Effector CD8-positive, alpha-beta T cell (primary cell): ENCODE measurements at places on chromosomes 1 and 21.

DNA sequence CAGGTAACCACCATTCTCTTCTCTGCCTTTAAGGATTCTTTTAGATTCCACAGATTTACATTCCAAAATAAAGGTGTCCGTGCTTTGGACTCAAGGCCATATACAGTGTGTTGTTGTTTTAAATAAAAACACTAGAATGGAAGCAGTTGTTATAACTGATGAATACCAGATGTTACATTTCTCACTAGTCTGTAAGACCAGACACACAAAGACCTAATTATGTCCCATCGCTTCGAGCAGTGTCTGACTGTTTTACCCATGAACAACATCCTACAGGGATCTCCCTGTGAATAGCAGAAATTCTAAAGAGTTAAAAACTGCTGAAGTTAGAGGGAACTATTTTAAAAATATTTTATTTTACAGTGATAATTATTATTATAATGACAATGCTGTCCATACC lies 574.7 kb upstream of the ZP4 start:
- no peak for DNase-seq

GRCh38 chr1:20586953-20587660 lies 1.8 kb upstream of the CDA start:
- no peak for DNase-seq

DNA sequence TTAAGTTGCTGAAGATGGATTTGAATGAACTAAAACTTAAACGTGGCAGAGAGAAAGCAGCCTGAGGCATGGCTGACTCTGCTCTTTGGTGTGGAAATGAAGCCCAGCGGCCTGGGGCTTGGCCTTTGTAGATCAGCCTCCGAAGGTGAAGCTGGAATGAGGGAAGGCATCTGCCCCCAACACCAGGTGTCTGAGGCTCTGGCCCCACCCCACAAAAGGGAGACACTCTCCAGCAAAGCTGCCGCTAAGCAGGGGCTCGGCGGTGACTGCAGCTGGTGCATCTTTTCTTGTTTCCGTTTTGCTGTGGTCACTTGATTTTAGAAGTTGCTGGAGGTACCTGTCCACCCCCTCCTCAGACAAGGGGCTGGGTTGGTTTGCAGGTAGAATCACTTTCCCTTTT lies 38.2 kb upstream of the NID1 start:
- no peak for DNase-seq

- DNase-seq = no peak
These were observed 30.1 kb downstream of the NTPCR start for GRCh38 chr1:232980355-232980978.

GRCh38 chr1:116448785-116449385 lies 75.8 kb downstream of the ATP1A1 start:
- no peak for DNase-seq

GRCh38 chr1:12159816-12160215 lies 7.0 kb upstream of the TNFRSF1B start:
- DNase-seq = no peak

DNA sequence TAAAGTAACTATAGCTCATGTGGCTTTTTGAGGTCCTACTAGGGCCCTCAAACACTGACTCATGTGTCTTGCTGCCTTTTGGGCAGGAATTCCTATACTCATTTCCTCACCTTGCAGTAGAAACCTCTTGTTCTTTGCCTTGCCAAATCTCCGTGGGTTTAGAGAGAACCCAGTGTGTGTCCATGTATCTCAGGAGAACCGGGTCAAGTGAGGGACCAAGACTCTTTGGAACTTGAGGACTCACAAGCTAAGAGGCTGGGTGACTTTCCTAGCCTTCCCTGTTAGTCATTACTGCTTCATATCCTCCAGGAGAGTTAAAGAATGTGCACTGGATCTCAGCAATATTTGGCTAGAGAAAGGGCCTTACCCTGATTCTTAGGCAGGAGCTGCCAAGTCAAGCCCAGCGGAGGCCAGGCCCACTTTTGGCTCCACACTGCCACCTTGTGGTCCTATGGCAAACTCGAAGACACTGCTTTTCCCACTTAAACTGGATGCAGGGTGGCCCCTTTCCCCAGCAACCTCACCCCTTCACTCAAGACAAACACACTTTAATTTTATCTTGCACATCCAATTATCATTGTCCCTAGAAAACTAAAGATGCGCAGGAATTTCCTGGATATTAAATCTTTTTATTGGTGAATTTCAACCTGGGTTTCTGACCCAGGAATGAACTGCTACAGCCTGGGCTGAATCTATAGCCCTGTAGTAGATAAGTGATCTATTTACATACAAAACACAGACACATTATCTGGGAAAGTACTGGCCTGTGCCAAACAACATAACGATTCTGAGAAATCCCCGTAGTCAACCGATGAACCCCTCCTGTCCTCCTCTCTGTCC lies 10.6 kb downstream of the AVPR1B start:
- peak; percentile 60 for DNase-seq

DNA sequence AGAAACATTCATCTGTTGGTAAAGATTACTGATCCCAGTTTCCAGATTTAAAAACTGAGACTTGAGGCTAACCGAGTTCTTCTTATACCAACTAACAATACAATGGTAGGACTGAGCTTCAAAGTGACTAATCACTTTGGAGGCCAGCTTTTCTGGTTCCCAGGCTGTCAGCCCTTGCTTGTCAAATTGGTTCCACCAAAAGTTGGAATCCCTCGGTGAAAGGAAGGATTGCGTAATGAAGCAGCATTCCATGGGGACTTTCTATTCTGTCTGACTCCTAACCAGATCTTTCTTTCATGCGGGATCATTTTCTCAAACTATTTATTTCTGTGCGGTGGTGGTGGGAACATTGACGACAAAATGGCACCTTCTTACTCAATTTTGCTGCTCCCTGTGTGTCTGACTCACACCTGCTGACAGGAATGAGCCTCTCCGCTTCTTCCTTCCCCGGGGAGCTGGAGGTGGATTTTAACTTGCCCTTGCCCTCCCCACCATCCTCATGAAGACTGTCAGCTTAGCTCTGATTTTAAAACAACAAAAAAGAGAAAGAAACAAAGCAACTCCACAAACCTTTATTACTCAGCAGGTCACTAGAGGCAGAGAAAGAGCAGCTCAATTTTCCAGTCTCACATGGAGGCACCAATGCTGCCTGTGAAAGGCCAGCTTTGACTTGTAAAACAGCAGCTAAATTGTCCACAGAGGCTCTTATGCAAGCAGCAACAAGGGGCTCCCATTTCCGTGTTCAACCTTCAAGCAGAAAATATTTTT lies 32.9 kb upstream of the RASAL2 start:
- DNase-seq = no peak

GRCh38 chr1:45968941-45969666 lies 163.3 kb downstream of the PIK3R3 start:
- no peak for DNase-seq

- no peak for DNase-seq
These were observed 874.4 kb downstream of the KCNT2 start for GRCh38 chr1:195733826-195734225.

DNA sequence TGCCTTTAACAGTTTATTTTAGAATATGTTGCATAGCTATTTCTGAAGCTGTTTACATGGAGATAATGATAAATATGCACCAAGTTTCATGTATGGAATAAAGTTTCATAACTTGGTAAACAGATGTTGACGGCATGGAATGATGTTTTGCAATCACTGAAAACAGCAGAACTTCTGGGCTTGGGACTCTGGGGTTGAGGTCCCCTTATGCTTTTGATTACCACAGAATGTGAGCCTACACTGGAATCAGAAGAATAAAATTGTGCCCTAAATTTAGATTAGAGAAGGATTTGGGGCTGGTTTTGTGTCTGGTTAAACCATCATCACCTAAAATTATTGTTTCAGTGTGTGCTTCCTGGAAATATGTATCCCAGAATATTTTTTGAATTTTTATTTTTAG lies 11.1 kb downstream of the KRTAP24-1 start:
- DNase-seq = no peak

- DNase-seq = no peak
These were observed 27.0 kb upstream of the ST6GALNAC5 start for GRCh38 chr1:76840278-76840677.

GRCh38 chr1:45134461-45134873 lies 71.9 kb downstream of the ZSWIM5 start:
- no peak for DNase-seq

DNA sequence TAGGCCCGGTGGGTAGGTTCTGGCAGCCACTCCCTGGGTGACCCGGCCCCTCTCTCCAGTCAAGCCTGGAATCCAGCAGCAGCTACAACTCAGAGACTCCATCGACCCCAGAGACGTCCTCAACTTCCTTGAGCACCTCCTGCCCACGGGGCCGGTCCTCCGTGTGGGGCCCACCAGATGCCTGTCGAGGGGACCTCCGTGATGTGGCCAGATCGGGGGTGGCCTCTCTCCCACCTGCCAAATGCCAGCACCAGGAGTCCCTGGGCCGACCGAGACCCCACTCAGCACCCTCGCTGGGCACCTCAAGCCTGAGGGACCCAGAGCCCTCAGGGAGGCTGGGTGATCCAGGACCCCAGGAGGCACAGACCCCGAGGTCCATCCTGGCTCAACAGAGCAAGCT lies 2.7 kb downstream of the MIIP start:
- no peak for DNase-seq

DNA sequence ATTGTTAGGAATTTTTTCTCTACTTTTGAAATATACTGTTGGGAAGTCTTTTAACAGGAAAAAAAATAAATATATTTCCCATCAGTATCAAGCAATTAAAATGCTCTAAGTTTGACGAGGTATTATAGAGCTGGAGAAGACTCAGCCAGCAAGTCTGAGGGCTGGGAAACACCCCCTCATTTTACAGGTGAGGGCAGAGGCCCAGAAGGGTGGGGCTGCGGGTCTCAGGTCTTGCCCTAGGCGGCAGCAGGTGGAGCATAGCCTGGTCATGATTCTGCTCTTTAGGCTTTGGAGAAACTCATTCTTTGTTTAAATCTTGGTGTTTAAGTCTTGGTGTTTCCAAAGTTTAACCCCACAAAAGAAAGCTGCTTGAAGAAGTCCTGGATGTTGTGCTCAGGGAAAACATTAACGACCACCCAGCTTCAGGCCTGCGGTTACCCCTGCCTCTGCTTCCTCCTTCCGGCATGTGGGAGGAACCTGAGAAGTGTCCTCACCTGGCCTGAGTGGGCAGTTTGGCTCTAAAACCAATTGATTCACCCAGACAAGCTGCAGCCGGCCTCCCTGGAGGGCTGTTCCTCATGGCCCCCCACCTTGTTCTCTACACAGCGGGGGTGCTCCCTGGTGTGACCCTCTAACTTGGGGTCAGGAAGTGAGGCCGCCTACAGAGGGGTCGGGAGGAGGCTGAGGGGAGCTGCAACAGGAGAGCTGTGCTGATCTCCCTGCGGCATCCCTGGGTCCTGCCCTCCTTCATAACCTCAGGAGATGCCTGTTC lies 41.7 kb downstream of the OLFML2B start:
- DNase-seq = no peak

GRCh38 chr1:36885540-36886357 lies 148.6 kb downstream of the GRIK3 start:
- DNase-seq = no peak

GRCh38 chr1:175204330-175204729 lies 11.8 kb upstream of the KIAA0040 start:
- DNase-seq = no peak

DNA sequence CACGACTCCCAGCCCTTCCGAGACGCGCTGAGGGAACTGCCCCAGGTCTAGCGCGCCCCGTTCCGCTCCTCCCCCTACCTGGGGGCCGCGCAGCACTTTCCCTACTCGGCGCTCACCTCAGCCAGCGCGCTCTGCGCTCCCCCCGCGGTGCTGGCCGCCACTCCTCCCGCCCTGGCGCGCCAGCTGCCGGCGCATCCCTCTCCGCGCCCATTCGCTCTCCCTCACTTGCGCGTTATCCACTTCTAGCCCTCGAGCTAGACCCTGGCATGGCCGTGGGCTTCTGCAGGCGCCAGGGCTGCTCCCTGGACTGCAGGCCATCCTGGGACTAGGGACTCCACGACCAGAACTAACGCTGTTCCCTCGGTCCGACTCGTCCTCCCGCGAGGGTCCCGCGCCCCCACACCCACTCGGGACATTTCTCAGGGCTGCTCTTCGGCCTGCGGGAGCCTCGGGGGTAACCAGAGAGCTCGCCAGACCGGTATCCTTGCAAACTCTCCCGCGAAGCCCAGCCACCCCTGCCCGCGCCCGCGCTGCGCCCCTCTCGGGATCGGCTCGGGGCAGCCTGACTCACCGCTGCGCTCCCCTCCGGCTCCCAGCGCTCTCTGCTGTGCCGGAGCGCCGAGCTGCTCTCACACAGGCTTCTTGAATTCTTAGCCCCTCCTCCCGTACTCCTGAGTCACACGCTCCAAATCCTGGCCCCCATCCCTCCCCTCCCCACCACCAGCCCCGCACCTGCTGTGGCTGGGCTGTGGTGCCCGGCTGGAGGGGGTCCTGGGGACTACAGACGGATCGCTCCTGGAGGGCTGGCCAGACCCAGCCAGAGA lies at the start of gene NGF:
TSS of gene NGF (minus strand) at position 617 of the 824 bp plus-strand sequence. CDS start 51,454 bp downstream, outside the sequence.
- DNase-seq = no peak

GRCh38 chr1:59500950-59501742 lies 204.3 kb downstream of the FGGY start:
- no peak for DNase-seq

- no peak for DNase-seq
These were observed 33.0 kb downstream of the SETD4 start for GRCh38 chr21:36027347-36027746.

GRCh38 chr1:72063364-72064044 lies 218.8 kb downstream of the NEGR1 start:
- no peak for DNase-seq

- no peak for DNase-seq
These were observed 31.5 kb downstream of the PRKAA2 start for GRCh38 chr1:56676571-56677035.

- no peak for DNase-seq
These were observed 34.4 kb downstream of the MRPL39 start for GRCh38 chr21:25572861-25573310.

GRCh38 chr1:164591858-164592257 lies 32.9 kb downstream of the PBX1 start:
- DNase-seq = no peak

GRCh38 chr1:10835822-10836421 lies 39.5 kb upstream of the CASZ1 start:
- no peak for DNase-seq

- DNase-seq = peak; percentile 31
These were observed at the start of gene PFKL for GRCh38 chr21:44299458-44300261. Gene PFKL, plus strand, starts transcription at chr21:44300053. Its CDS starts 53 bp downstream, at chr21:44300106.

- DNase-seq = no peak
These were observed 20.5 kb upstream of the PRDM15 start for GRCh38 chr21:41899426-41900202.

DNA sequence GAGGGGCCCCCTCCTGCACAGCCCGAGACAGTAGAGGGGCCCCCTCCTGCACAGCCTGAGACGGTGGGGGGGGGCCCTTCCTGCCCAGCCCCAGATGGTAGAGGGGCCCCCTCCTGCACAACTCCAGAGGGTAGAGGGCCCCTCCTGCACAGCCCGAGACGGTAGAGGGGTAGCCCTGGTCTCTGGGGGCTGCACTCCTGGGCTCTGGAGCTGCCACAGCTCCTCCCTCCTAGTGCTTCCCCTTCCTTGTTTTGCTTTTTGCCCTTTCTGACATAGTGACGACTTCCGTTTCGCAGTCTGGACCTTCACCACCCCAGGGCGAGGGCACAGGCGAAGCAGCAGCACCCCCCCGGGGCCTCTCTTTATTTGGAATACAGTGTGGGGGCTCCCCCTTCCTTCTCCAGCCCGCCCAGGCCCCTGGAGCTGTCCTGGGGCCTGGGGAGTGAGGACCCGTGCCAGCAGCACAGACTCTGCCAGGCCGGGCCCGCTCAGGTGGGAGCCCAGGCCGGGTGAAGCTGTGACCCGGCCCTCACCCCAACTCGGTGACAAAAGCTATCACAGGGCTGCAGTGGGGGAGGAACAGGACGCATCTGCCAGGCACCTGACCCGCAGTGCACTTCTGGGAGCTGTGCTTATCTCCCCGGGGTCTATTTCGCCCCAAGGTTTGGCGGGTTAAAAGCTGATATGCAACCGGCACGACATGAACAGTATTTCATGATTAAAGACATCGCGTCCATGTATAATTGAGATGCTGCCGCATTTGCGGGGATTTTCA lies 1.1 kb upstream of the PRXL2B start:
- peak; percentile 60 for DNase-seq
